ENCODE measurements at places on chromosomes 16 and 17.

GRCh38 chr16:84780544-84781376 is 39.0 kb upstream of the CRISPLD2 start:
- DNase-seq: no peak

- DNase-seq: peak; percentile 66
These were observed at the start of gene XAF1 for GRCh38 chr17:6755731-6756184. Gene XAF1 (plus strand): TSS chr17:6756046. CDS start chr17:6756079, 33 bp downstream.

DNA sequence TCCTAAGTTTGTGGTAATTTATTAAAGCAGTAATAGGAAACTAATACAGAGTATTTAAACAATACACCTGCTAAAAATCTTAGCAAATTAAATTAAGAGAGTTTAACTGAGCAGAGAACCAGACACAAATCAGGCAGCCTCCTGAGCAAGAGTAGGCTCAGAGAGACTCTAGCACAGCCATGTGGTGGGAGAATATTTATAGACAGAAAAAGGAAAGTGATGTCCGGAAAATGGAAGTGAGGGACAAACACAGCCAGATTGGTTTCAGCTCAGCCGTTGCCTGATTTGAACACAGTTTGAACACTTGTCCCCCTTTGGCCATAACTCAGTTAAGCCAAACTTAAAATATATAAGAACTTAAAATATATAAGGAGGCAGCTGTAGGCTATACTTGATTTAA is 192.6 kb upstream of the PSMD7 start:
- DNase-seq: no peak

DNA sequence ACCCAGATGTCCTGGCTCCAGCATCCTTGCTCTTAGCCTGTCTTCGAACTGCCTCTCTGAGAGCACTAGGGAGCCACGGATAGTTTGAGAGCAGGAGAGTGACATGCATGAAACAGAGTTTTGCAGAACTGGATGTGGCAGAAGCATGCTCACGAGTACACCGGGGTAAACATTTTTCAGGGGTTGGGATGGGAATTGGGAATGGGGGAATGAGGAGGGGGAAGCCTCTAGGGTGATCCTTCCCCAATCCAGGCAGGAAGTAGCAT is 34.2 kb upstream of the CIBAR2 start:
- DNase-seq: no peak

DNA sequence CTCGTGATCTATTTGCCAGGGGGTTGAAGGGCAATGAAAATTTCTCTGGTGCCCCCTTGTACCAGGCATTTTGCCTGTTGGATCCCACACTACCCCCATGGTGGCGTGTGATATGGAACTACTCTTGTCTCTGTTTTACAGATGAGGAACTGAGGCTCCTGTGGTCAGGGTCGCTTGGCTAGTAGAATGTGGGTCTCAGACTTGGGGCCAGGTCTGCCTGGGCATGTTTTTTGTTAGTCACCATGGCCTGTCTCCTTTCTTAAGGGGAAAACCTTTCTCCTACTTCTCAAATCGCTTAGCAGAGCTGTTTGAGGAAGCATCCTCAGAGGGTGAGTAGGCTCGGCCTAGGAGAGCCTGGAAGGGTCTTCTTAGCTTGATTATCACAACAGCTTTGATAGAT is 51.2 kb downstream of the CLEC16A start:
- DNase-seq: no peak

GRCh38 chr16:26149364-26150190 is 457.8 kb downstream of the HS3ST4 start:
- no peak for DNase-seq

GRCh38 chr17:35745749-35746320 is 7.2 kb downstream of the GAS2L2 start:
- DNase-seq: no peak

- no peak for DNase-seq
These were observed 11.0 kb downstream of the GCGR start for GRCh38 chr17:81814748-81815645.

DNA sequence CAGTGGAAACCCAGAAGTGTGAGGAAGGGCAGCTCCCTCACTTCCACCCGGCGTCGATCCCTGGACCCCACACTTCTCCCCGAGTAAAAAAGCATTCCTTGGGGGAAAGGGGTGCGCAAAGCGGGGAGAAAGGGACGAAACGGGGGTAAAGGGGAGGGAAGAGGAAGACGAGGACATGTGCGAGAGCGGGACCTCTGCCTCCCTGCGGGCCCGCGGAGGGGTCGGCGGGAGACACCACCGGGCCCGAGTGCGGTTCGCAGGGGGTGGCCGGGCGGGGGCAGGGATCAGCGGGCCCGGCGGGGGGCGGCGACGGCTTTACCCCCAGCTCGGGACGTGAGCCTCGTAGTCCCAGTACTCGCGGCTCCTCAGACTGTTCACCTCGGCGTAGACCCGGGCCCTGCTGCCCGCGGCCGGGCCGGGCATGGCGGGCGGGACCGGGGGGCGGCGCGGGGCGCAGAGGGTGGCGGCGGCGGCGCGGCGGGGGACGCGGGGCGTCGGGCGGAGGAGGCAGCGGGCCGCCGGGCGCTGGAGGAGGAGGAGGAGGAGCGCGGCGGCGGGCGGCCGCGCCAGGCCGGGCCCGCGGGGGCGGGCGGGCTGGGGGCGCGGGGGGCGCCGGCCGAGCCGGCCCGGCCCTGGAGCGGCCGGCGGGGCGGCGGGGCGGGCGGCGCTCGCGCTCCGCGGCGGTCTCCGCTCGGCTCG is 443 bp downstream of the CSNK2A2 start:
- no peak for DNase-seq

GRCh38 chr17:55694286-55694910 is 28.3 kb downstream of the TMEM100 start:
- DNase-seq: no peak
